Activated CD4-positive, alpha-beta T cell treated with anti-CD3 and anti-CD28 coated beads, Interleukin-2, amount 50 U/mL, for 16 hours (primary cell): ENCODE measurements at places on chromosomes 1 and 21.
A peak's percentile ranks its signal among the peaks of the same experiment; 100 is the strongest.

DNA sequence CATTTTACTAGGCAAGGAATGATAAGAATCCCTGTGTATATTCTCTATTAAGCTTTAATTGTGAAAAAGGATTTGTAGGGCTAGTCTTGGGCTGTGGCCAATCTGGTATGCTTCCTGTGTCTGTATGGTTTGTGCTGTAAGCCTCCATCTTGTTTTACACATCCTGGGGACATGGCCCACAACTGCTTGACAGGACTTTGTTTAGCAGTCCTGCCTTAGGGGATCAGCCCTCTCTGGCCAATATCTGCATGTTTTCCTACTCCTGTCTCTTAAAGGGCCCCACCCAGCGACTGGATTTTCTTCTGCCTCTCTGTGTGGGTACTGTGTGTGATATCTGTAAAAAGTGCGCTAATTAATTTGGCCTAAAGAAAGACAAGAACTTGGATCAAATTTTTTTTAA lies 813.2 kb downstream of the PLA2G4A start:
- DNase-seq: no peak

DNA sequence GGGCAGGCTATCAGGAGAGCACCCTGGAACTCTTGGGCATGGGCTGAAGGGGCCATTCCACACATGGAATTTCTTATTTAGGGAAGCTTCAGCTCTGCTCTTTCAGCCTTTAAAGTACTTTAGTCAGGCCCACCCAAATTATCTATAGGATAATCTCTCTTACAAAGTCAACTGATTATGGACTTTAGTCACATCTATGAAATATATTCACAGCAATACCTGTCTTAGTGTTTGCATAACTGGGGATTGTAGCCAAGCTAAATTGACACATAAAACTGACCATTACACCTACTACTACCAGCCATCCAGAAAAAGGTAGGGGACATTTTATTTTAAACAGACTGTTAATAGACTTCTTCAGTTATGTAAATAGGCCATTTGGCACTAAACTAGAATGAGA lies 114.9 kb upstream of the VANGL1 start:
- DNase-seq: no peak

- no peak for DNase-seq
These were observed 987.8 kb upstream of the ADAMTS5 start for GRCh38 chr21:27954543-27955165.

DNA sequence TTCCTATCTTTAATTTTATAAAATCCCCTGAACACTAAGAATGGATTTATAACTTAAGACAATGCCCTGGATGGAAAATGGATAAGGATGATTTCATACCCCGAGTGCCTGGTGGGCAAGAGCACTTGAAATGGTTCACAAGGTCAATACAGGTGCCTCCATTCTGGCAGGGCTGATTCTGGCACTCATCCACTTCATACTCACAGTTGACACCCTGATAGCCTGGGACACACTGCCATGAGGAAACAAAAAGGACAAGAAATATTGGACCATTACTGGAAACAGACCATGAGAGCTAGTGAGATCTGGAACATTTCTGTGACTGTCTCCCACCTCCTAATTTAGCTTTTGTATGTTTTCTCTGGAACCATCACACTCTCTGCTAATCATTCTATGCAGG lies 39.1 kb upstream of the ADAM30 start:
- DNase-seq: no peak

DNA sequence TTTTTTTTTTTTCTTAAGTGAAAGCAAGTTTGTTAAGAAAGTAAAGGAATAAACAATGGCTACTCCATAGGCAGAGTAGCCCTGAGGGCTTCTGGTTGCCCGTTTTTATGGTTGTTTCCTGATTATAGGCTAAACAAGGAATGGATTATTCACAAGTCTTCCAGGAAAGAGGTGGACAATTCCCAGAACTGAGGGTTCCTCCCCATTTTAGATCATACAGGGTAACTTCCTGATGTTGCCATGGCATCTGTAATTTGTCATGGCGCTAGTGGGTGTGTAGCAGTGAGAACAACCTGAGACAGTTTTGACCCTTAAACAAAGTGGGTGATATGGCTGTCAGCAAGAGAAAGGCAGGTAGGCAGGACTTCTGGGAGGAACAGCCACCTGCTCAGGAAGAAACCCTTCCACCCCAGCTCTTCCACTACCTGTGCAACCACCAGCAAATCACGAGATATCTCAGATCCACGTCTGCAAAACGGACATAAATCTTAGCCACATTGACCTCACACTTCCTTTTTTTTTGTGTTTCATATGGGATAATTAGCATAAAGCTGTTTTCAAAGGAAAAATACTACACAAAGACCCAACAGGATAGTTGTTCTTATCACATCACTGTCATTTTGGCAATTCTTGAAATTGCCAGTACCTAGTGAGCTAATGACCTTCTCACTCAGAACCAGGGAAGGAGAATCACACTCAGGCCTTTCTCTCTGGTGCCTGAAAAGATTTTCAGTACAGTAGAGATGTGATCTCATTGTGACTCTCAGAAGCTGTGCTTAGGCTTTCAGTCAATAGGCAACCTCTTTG lies 34.8 kb upstream of the DUSP10 start:
- DNase-seq: peak; percentile 62

DNA sequence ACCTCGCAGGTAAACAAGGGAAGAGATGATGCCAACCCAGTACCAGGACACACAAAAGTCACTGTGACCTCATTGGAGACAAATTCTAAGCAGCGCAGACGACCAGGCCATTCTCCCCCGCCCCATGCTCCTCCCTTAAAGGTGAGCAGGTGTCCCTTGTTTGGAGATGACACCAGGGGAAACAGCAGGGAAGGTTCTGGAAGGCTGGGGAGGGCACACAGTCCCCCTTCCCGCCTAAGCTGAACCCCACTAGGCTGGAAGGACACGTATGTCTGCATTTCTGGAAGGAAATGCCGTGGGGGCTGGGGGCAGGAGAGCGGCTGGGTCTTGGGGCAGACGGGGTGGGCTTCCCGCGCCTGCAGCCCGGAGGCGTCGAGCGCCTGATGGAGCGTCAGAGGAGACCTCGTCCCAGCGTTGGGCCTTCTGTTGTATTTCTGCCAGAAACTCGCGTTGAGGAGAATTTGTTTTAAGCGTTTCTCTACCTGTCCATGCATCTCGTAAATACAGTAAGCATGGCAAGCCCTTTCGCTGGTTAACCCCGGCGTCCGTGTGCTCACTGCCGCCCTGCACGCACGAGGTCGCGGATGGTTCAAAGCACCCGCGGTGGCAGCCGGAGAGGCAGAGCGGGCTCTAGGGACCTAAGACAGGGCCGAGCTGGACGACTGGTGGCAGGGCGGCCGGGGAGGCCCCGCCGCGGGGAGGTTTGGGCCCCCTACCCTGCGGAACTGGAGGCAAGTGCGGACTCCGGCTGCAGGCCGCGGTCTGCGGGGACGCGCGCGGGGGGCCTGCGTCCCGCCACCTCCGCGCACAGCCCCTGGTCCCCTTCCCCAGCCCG lies 1.2 kb upstream of the LHX4 start:
- no peak for DNase-seq

DNA sequence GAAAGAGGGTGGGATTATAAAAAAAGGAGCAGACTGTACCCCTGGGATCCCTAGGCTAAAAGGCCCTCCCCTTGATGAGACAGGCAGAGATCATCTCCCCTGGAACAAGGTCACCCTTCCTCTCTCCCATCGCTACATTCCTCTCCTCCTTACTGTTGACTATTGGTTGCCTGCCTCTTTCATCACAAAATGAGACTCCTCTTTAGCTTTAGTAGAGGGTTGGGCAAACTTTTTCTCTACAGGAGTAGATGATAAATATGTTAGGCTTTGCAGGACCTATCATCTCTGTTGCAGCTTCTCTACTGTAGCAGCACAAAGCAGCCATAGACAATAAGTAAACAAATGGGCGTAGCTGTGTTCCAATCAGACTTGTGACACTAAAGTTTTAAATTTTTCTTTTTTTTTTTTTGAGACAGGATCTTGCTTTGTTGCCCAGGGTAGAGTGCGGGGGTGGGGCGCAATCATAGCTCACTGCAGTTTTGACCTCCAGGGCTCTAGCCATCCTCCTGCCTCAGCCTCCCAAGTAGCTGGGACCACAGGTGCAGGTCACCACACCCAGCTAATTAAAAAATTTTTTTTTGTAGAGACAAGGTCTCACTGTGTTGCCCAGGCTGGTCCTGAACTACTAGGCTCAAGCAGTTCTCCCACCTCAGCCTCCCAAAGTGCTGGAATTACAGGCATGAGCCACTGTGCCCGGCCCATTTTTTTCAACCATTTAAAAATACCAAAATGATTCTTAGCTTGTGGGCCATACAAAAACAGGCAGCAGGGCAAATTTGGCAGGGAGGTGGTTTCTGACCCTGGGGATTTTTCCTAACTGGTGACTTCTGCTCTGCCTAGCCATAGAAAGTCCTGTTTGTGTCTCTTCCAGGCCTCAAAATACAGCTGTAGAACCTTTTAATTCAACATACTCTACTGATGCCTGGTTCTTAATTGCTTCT lies 15.1 kb downstream of the MCL1 start:
- no peak for DNase-seq

- no peak for DNase-seq
These were observed 651 bp upstream of the HPCA start for GRCh38 chr1:32885676-32886003.

GRCh38 chr1:28056129-28056925 lies 32.1 kb downstream of the EYA3 start:
- peak; percentile 81 for DNase-seq

- peak; percentile 14 for DNase-seq
These were observed 4.4 kb downstream of the CD53 start for GRCh38 chr1:110877364-110877763.

DNA sequence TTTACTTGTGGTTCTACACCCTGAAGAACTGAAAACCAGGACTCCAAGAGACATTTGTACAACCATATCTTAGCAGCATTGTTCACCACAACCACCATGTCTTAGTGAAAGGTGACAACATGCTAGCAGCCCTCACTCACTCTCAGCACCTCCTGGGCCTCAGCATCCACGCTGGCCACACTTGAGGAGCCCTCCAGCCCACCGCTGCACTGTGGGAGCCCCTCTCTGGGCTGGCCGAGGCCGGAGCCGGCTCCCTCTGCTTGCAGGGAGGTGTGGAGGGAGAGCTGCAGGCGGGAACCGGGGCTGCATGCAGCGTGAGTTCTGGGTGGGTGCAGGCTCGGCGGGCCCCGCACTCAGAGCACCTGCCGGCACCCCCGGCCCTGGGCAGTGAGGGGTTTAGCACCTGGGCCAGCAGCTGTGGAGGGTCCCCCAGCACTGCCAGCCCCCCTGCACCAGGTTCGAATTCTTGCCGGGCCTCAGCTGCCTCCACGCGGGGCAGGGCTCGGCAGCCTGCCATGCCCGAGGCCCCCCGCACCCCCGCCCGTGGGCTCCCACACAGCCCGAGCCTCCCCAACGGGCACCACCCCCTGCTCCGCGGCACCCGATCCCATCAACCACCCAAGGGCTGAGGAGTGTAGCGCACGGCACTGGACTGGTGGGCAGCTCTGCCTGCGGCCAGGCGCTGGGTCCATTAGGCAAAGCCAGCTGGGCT lies 9.2 kb downstream of the C1orf159 start:
- DNase-seq: no peak

- DNase-seq: no peak
These were observed 41.8 kb upstream of the PIGC start for GRCh38 chr1:172485626-172486025.

GRCh38 chr1:152566681-152567080 lies at the start of gene LCE3E:
Gene LCE3E, minus strand, starts transcription at chr1:152566780. Its CDS starts 572 bp downstream, at chr1:152566208.
- DNase-seq: no peak

GRCh38 chr1:199857108-199857507 lies 170.4 kb upstream of the NR5A2 start:
- no peak for DNase-seq

DNA sequence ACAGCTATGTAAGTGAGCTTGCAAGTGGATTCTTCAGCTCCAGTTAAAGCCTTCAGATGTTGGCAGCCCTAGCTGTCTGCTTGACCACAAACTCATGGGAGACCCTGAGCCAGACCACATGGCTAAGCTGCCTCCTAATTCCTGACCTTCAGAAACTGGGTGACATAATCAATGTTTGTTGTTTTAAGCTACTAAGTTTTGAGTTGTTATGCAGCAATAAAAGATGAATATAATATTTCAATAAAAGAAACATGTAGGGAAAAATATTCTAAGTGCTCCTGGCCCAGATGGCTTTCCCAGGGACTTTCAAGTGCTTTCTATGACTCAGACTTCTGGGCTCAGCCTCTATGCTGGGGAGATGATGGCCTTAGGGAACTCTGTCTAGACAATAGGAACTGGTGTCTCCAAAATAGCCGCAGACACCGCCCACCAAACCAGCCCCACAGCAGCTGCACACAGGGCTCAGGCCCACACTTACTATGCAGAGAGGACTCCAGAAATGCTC lies 20.3 kb upstream of the AZIN2 start:
- no peak for DNase-seq

GRCh38 chr1:41529621-41530395 lies 45.3 kb upstream of the EDN2 start:
- no peak for DNase-seq

GRCh38 chr1:18066576-18066975 lies 41.0 kb upstream of the IGSF21 start:
- DNase-seq: no peak

GRCh38 chr1:117607471-117607870 lies 1.6 kb downstream of the TENT5C start:
- DNase-seq: peak; percentile 77

DNA sequence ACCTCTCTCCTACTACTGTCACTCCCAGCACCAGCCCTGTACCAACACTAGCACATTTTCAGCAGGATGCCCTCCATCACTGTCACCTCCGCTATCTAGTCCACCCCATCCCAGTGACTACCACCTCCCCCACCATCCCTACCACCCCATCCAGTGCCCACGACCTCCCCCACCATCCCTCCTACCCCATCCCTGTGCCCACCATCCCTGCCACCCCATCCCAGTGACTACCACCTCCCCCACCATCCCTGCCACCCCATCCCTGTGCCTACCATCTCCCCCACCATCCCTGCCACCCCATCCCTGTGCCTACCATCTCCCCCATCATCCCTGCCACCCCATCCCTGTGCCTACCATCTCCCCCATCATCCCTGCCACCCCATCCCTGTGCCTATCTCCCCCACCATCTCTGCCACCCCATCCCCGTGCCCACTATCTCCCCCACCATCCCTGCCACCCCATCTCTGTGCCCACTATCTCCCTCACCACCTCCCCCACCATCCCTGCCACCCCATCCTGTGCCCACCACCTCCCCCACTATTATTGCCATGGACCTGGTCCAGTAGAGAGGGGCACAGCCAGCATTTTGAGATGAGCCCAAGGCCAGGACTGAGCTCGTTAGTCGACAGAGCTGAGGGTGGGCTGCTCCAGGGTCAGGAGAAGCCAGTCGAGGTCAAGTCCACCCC lies 45.7 kb downstream of the DISP3 start:
- DNase-seq: no peak

- DNase-seq: no peak
These were observed 178.8 kb downstream of the SYT2 start for GRCh38 chr1:202531472-202531811.

DNA sequence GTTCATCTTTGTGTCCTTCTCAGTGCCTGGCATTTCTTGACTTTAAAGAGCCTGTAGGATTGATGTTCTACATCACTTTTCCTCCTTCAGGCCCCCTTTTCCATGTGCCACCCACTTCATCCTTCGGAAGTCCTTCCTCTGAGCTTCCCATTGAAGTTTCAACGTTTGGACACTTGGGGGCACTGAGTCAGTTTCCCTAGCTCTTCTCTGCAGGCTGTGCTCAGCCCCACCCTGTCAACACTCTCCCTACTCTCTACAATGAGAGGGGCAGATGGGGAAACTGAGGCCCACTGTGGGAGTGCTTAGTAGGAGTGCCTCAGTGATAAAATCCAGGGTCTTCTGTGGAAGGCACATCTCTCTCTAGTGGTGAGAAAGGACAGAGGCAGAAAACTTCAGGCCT lies 11.9 kb downstream of the KCNJ10 start:
- no peak for DNase-seq

GRCh38 chr1:67605209-67605780 lies 79.7 kb upstream of the GADD45A start:
- no peak for DNase-seq

- no peak for DNase-seq
These were observed 59.7 kb downstream of the INAVA start for GRCh38 chr1:200954434-200954833.
